LHCN-M2 (cell line): ENCODE measurements at places on chromosomes 2 and 18. TPM values are rescaled to one million over a fixed set of nuclear protein-coding genes. Genes with fewer than 3 reads are reported as not detected.

DNA sequence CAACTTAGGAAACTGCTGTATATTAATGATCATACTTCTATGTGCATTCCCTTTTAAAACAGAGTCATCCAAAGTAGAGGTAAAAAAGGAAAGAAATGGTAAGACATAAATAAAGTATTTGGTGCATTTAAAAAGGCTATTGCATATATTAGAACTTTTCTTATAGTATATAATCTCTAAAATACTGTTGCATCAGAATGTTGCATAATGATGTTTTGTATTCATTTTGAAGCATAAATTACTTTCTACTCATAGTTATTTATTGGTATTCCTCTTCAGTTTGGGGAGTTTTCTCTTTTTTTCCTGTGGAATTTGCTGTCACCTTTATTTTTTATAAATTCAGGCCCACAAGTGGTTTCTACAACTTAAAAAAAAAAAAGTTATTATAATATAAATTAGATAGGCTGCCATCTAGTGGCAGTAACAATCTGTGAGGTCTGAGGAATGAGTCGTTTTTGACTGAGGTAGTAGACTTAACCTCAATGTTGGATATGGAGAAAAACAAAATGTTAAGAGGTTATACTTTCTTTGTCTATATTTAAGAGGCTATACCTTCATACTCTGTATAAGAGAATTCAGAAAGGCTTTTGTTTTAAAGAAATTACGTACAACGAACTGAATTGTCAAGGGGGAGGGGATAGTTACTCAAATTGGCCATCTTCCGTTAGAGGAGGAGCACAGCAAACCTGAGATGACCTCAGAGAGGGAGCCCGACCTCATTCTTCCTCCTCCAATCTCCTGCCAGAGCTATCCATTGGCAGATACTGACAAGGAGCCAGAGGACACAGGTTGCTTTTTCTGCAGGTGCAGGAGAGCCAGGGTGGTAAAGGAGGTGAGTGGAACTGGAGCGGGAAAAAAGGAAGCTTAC, 23.8 kb downstream of the ANKAR start:
- DNase-seq: peak; percentile 56

DNA sequence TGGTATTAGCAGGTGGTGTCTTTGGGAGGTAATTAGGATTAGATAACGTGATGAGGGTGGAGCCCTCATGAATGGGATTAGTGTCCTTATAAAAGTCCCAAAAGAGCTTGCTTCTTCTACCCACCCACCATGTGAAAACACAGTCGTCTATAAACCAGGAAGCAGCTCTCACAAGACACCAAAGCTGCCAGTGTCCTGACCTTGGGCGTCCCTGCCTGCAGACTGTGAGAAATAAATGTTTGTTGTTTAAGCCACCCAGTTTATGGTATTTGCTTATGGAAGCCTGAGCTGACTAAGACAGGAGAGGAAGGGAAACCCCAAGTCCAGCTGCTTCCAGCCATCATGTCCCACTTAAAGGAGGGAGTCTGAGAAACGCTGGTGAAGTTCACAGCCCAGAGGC, 13.6 kb downstream of the ADI1 start:
- DNase-seq: peak; percentile 94

- peak; percentile 78 for DNase-seq
Observed at GRCh38 chr2:20674974-20675679, 8.2 kb downstream of the GDF7 start.

DNA sequence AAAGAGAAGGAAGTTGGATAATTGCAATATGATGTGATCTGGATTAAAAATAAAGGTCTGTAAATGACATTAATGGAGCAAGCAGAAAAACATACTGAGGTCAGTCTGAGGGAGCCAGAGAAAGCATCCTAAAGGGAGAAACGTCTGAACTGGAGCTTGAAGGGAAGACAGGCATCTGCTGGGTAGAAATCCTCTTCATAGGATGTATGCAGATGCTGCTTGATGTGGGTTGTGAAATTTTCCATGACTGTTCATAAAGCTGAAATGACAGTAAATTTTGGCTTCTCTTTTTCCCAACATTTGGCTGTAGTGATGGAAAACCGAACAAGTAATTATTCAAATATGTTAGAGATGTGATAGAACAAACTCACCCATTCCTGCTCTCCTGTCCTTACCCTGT, 287.6 kb downstream of the CAMKMT start:
- no peak for DNase-seq

DNA sequence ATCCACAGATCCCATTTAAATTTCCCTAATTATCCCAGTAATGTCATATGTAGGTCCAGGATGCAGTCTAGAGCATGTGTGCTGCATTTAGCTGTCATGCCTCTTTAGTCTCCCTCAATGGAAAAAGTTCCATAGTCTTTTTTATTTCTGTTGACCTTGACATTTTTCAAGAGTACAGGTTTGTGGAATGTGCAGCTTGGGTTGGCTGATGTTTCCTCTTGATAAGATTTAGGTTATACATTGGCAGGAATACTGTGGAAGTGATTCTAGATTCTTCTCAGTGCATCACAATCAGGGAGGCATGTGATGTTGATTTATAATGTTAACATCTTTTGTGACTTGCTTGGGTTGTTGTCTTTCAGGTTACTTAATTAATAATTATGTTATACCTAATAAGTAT, 42.5 kb downstream of the PPM1B start:
- no peak for DNase-seq

DNA sequence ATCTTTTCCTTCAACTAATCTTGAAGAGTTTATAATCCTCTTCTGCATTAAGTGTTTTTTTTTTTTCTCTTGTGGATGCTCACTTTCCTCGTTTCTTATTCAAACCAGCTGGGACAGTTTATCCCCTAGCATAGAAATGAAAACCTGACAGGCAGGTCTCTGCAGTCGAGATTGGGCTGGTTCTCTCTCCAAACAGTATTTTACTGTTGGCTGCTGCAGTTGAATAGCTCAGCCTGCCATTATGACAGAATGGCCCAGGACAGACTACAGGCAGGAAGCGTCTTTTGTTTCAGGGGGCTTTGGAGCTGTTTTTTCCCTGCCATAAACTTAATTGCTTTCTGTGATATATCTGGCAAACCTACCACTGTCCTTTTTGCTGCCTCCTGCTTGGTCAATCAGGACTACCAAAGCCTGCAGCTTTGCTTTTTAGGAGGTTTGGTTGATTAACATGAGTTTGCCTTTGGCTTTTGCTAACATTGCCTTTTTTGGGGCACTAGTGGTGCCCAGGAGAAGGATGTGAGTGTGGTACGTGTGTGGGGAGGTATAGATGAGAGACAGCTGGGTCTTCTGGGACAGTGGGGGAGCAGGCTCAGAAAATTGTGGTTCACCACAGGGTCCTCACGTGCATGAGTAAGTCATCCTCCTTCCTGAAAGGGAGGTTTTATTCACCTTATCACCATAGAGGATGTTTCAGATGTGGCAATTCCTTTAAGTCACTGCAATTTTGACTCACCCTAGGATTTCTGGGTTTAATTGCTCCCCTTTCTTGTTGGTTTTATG, 128.7 kb downstream of the LYPD6B start:
- DNase-seq: peak; percentile 95

DNA sequence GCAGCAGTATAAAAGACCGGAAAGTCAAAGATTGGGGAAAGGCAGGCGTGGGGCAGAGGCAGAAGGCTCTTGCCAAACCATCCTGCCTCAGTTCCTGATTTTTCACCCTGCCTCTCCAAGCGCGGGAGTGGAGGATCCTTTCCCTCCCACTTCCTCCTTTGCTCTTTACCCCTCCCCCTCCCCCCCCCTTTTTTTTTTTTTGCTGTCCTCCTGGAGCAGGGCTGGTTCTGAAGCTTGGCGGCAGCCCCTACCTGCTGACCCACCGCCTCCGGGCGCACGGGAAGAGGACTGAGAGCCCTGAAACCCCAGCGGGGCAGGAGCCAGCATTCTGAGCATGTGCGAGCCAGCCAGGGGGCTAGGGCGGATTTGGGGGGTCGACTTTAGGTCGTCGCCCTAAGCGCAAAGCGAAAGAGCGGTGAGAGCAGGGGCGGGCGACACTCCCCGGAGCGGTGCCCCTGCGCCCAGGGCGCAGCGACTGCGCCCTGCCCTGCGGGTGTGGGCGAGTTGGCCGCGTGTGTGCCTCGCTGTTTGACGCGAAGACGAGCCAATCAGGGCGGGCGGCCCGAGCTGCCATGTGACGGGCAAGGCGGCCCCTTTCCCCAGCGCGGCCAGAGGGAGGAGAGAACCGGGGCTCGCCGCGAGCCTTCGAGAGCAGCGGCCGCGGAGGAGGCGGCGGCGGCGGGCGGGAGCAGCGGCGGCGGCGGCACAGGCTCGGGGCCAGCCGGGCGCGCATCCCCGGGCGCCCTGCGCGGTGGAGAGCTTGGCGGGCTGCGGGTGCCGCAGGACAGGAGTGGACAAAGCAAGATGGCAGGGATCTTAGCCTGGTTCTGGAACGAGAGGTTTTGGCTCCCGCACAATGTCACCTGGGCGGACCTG, at the start of gene CERS6:
Gene CERS6 (plus strand): TSS at position 628 of the 876 bp plus-strand sequence. CDS start 177 bp downstream, at position 805.
- peak; percentile 92 for DNase-seq

DNA sequence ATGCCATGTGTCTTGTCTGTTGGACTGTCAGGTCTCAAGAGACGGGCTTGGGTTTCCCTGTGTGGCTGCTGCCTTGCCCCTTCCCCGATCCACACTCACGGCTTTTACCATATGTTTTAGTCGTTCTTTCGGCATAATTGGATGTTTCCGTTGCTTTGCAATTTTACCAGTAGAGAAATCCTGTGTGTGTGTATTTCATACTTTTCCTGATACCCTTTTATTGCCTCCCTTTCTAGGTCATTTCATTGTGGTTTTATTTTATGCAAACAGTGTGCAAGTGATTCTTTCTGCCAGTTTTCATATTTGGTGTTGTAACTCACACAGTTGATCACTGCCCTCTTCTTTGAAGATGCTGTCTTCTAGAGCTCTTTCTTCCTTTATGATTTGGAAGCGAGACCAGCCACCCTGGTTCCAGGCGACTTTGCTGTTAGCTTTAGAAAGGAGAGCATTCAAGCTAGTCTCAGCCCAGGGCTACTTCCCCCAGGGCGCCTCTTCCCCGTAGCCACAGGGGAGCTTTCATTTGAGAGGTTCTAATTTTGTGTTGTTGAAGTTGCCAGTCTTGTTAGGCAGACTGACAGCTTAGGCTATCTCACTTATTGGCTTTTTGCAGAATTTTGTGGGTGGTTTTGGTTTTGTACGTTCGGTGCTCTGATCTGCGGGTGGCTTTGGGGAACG, 17.0 kb downstream of the SH3BP4 start:
- no peak for DNase-seq

Gene IL36RN
- not detected in 2 replicates for total RNA-seq

Gene IL1R1
- 39.0 and 42.7 TPM in 2 replicates for total RNA-seq

Gene ACMSD
- total RNA-seq: not detected in 2 replicates
